ENCODE measurements at places on chromosomes 13 and 19. TPM values are rescaled to one million over a fixed set of nuclear protein-coding genes. Genes with fewer than 3 reads are reported as not detected.

- H3K36me3 ChIP-seq, result no peaks in the 10 kb centered on the region
- H3K4me3 ChIP-seq, result peak overlapping the region; percentile 84
- no peaks in the 10 kb centered on the region for H3K27me3 ChIP-seq
- H3K4me1 ChIP-seq, result peaks cover 53% of the 10 kb centered on the region
Measured at GRCh38 chr19:1251330-1252220, 3.2 kb downstream of the MIDN start.

DNA sequence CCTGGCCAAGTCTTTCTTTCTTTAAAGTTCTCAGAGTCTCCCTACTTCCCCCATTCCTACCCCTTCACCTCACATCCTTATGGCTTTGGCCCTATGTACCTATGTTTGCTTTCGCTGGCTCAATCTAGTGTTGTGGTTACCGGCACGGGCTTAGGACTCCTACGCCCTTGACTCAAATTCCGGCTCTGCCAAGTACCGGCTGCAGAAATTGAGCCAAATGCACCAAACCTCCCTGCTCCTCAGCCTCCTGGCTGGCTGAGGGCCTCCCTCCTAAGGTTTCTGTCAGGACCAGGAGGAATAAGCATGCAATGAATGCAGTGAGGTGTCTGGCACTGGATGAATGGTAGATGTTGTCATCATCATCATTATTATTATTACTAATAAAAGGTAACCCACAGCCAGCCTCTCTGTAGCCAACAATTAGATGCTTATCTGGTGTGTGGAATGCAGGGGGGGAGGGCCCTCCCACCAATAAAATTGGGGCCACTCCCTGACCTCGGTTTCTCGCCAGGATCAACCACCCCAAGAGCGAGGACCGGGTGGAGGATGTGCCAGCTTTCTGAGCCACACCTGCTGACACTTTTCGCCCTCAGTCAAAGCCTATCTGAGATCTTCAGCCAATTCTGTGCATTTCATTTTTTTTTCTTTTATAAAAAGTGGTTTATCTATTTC, 20.7 kb downstream of the KLK5 start:
- no peak overlapping the region for H3K27ac ChIP-seq
- no peaks in the 10 kb centered on the region for H3K27me3 ChIP-seq
- H3K36me3 ChIP-seq, result no peaks in the 10 kb centered on the region
- H3K4me1 ChIP-seq, result no peaks in the 10 kb centered on the region
- no peak overlapping the region for H3K4me3 ChIP-seq
- no peak for DNase-seq

DNA sequence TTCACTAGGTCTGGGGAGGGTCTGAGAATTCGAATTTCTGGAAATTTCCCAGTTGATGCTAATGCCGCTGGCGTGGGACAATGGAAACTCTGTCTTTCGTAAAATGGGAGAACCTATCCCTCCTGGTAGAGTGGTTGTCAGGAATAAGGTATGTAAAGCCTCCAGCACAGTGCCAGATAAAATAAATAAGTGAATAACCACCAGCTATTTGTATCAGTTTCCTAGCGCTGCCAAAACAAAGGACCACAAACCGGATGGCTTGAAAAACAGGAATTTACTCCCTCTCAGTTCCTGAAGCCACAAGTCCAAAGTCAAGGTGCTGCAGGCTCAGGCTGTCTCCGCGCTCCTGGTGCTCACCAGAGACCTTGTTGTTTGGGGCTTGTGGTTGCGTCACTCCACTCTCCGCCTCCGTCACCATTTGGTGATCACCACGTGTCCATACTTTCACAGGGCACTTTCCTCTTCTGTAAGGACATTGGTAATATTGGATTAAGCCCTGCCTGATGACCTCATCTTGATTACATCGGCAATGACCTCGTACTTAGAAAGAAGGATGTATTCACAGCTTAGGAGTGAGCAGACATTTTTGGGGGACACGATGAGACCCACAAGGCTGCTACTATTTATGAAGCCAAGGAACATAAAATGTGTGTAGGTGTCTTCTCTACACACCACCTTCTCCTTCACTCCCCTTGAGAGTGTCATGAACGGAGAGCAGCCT, 428.5 kb downstream of the IRS2 start:
- H3K27me3 ChIP-seq, result no peaks in the 10 kb centered on the region
- H3K4me1 ChIP-seq, result no peaks in the 10 kb centered on the region
- DNase-seq, result no peak
- H3K4me3 ChIP-seq, result no peak overlapping the region
- no peak overlapping the region for H3K27ac ChIP-seq
- no peaks in the 10 kb centered on the region for H3K36me3 ChIP-seq

DNA sequence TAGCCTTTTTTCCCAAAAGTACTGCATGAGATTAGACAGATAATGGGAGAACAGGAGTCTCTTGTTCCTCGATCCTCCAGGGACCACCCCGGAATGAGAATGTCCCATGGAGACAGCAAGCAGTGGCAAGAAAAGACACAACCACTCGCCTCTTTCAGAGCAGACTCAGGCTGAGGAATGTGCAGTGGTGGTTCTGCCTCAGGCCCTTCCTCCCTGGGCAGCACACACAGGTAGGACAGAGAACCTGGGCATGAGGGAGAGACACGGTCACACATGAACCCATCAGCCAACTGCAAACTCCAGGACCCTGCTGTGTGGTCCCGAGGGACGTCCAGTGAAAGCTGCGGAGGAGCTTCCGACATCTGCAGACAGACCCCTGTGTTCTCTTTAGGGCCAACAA, 31.0 kb downstream of the CRYL1 start:
- no peak for DNase-seq
- no peaks in the 10 kb centered on the region for H3K27me3 ChIP-seq
- no peak overlapping the region for H3K4me3 ChIP-seq
- H3K4me1 ChIP-seq, result no peaks in the 10 kb centered on the region
- no peak overlapping the region for H3K27ac ChIP-seq

TPTE2 gene
- 9.9 TPM for total RNA-seq
